ENCODE measurements at places on chromosomes 6 and 20. TPM values are rescaled to one million over a fixed set of nuclear protein-coding genes. Genes with fewer than 3 reads are reported as not detected.
A peak's percentile ranks its signal among the peaks of the same experiment; 100 is the strongest.

- DNase-seq = no peak
Measured at GRCh38 chr6:74690365-74690764, 515.5 kb downstream of the COL12A1 start.

DNA sequence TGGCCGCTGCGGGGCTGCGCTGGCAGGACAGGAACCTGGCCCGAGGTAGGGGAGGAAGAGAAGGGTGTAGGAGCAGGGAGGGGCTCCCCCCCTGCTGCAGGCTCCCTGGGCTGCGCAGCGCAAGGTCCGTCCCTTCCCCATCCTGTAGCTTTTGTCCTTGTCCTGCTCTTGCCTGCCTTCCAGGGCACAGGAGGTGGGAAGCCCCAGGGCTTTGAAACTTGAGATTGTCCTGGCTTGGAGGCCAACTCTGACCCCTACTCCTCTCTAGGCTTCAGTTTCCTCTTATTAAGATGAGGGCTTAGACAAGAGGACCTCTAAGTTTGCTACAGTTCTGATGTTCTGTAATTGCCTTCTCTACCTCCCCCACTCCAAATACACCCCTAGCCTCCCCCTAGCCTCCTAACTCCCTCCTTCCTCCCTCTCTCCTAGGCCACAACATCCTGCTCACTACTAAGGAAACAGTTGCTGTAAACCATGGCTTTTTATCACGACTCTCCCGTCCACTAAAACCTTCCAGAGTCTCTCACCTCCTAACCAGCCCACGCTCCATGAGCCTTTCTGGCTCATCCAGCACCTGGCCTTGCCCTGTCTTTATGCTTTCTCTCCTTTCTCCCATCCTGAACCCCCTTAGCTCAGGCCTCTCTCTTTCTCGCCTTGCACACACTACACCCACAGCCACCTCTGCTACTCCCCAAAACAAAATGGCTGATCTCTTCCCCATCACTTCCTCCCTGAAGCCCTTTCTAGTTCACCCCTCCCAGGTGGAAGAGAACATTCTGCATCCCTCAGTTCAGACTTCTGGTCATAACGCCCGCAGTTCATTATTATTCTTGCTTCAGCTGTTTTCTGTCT is 10.2 kb downstream of the UNC5CL start:
- no peak for DNase-seq

DNA sequence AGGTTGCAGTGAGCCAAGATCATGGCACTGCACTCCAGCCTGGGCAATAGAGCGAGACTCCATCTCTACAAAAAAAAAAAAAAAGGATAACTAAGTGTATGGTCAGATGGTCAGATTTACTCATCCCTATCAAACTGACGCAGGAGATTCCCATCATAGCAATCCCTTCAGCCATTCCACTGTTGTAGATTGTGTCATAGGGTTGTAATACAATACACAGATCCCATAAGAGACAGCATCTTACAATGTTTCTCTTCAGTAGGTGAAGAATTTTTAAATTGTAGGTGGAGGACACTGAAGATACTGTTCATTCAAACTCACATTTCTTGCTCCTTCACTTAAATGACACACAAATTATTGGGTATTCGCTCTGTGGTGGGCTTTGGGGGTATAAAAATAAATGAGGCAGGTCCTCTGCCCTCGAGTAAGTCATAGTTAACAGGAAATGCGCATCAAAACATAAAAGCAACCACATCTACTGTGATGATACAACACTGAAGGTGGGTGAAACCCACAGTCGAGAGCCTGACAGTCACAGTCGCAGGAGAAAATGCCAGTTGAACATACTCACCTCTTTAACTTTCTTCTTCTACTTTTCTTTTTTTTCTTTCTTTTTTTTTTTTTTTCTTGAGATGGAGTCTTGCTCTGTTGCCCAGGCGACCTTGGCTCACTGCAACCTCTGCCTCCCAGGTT is 205.5 kb downstream of the ZNF217 start:
- DNase-seq = no peak

DNA sequence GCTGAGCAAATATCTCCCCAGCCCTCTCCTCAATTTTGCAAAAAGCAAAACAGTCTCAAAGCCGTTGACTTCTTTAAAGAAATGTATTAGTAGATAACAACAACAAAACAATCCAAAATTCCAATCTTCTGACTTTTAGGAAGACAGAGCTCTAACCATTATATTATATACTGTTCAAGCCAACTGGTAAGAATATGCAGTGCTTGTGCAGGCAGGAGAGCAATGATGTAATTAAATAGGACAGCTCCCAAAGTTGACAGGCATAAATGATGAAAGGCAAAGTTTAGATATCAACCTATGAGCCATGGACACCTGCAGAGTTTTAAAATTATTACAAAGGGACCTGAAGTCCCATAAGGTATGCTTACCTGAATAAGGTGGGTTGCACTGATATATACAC is 16.6 kb upstream of the CEP85L start:
- DNase-seq = no peak

DNA sequence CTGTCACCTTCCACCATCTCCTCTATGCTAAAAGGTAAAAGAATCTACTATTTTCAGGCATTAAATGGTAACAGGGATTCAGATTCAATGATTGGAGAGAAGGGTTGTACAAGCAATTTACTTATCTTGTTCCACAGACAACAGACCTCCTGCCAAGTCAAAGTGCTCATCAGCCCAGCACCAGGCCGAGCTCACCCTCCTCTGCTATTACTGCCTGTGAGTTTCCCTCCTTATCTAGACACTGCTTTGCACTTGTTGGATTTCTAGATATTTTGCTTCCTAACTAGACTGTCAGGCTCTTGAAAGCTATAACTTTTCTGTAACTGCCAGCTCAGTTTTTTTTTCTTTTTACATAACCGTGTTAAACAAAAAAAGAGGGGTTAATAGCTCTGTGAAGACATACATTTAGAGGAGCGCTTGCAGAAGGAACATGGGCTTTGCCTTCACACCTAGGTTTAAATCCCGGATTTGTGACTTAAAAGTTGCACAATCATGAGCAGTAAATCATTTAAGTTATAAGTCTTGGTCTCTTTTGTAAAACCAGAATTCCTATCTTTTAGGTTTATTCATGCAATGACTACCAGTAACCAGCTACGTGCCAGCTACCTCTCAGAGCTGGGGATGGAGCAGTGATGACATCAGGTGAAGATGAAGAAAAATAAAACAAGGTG is 1.1 kb upstream of the FAM162B start:
- DNase-seq = no peak

GRCh38 chr6:110201151-110201884 is 21.1 kb downstream of the CDC40 start:
- no peak for DNase-seq

GRCh38 chr6:142945049-142945445 is at the start of gene HIVEP2:
Gene HIVEP2, minus strand, starts transcription at chr6:142945176. Its CDS starts 170,438 bp downstream, at chr6:142774738.
- peak; percentile 94 for DNase-seq

DNA sequence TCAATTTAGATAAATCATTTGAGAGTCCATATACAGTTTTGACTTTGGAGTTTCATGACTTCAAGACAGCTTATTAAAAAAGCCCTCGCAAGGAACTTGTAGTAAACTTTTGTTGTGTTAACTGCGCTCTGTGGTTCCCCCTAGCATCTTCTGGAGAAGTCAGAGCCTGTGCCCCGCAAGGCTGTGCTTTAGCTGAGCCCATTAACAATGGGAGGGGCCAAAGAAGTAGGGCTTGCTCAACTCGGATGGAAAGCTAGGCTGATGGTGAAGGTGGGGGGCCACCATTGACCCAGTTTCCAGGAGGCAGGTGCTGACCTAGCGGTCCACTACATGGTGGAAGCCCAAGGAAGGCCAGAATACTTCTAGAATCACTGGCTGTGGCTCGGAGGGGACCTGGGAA is 29.3 kb upstream of the OVOL2 start:
- DNase-seq = no peak

DNA sequence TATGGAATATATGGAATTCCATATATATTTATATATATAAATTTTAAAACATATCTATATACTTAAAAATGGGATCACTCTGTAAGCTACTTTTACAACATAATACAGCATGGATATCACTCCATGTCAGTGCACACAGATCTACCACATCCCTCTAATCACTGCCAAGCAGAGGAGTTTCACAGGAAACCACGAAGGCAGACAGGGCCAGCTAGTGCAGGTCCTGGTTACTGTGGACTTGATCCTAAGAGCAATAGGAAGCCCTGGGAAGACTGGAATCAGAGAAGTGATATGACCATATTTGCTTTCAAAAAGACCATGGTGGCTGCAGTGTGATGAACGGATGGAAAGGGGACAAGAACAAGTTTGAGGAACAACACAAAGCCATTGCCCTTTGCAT is 40.0 kb upstream of the NRN1 start:
- DNase-seq = no peak

DNA sequence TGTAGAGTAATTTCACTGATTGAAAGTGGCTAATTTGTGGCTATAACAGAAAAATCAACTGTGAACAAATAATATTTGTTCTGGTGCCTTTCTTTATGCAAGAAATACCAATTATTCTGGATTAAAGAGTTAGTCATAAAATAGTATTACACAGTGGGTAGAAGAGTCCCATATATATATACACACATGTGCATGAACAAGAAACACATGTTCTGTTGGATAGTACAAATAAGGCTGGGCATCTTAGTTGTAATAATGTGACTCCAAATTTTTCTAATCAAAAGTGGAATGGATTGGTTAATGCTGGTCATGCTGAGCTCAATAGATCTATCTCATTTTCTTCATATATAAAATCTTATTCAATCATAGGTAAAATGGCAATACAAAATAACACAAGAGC is 179.4 kb downstream of the OGFRL1 start:
- DNase-seq = no peak

DNA sequence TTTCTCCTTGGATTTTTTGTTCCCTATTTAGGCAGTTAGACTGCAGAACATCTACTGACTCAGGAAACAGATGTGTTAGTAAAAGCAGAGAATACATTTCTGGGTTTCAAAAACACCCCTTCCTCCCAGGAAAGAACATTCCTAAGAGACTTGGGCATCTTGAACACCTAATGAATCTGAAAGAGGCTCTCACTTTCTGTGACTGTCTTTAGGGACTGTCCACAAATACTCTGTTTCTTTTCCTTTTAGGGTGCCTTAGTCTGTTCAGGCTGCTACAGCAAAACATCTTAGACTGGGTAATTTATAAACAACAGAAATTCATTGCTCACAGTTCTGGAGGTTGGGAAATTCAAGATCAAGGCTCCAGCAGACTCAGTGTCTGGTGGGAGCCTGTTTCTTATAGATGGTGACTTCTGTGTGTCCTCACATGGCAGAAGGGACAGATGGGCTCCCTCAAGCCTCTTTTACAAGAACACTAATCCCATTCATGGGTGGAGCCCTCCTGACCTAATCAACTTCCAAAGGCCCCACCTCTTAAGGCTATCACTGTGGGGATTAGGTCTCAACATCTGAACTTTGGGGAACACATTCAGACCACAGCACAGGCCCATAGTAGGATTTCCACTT is 19.4 kb upstream of the CCN5 start:
- DNase-seq = no peak

GRCh38 chr6:18148304-18149025 is 6.4 kb downstream of the TPMT start:
- DNase-seq = no peak

GRCh38 chr20:50859161-50859560 is 64.3 kb downstream of the BCAS4 start:
- DNase-seq = no peak

- DNase-seq = no peak
Measured at GRCh38 chr6:136982928-136983327, 60.8 kb downstream of the SLC35D3 start.

GRCh38 chr6:24987446-24988115 is 51.8 kb upstream of the RIPOR2 start:
- no peak for DNase-seq

GRCh38 chr6:70130865-70131264 is 172.0 kb downstream of the COL9A1 start:
- DNase-seq = no peak

- peak; percentile 43 for DNase-seq
Measured at GRCh38 chr20:59145924-59146779, 17.5 kb upstream of the ZNF831 start.

DNA sequence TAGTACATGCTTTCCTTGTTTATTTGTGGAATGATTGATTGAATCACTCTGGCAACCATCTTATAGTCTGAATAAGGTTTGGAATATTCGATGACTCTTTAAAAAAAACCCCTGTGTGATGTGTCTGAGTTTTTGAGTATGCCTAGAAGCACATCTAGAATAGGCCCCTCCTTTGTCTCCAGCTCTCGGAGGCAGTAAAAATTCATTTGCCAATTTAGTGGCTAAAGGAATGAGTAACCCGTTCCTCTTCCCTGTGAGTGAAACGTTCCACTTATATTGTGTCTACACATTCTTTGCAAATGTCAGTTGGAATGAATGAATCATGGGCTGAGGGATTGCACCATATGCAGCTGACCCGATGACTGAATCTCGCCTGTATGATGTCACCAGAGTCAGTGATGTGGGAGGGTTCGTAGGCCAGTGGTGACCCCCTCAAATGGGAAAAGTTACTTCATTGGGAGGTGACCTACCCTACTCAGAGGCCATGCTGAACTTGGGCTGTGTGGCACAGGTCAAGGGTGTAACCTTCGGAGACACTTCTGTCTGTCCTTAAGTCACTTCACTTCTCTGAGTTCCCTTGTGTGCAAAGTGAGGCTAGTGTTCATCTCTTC is 21.6 kb downstream of the MOCS3 start:
- DNase-seq = no peak

DNA sequence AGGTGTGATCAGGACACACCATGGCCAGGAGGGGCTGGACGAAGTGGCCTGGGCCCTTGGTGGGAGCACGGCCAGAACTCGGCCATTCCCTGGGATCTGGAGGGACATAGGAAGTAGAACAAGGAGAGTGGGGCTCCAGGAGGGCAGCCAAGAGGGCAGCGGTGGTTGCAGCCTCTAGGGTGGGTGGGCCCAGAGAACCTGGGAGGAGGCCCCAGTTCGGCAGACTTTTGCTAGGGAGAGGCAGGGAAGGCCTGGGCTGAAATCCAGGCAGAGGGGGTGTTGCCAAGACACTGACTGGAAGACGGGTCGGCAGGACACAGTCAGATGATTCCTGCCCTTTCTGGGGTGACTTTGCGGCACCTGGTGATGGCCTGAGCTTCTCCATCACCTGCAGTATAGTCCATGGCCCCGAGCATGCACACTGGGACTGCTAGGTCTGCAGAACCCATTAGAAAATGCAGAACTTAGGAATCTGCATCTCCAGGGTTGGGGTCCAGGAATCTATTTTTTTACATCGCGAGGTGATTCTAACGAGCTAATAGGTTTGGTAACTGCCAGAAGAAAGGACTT is 224.8 kb downstream of the SYNDIG1 start:
- peak; percentile 65 for DNase-seq

GRCh38 chr6:37209461-37210205 is 39.7 kb downstream of the PIM1 start:
- DNase-seq = no peak

DNA sequence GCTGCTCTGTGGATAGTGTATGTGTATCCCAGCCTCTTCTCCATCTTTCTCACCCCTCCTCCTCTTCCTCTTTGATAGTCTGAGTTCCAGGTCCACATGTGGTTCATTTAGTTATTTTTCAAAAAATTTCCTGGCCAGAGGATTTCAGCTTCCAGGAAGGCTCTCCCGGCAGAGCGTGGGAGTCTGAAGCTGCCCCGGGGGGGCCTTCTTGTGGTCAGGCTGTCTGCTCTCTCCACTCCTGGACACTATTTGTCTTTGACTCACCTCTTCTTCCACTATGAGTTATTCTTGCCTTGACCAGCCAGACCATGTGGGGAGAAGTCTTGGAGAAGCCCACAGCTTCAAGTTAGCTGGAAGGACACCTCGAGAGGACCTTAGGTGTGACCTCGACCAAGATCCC is 258.8 kb downstream of the CDC5L start:
- DNase-seq = no peak

ZNF334 gene
- total RNA-seq = 1.2 TPM

BPIFB4 gene
- not detected for total RNA-seq

HIVEP1 gene
- total RNA-seq = 17.8 TPM

CD93 gene
- 40.3 TPM for total RNA-seq

RGS17 gene
- 0.43 TPM for total RNA-seq

MYT1 gene
- total RNA-seq = not detected

RAET1L gene
- not detected for total RNA-seq

PSORS1C1 gene
- 3.9 TPM for total RNA-seq
